ENCODE measurements at places on chromosomes 3 and 15.

- no peak for DNase-seq
Measured at GRCh38 chr15:101200181-101200580, 51.7 kb downstream of the CHSY1 start.

- no peak for DNase-seq
Measured at GRCh38 chr3:125957674-125958510, 11.1 kb upstream of the ROPN1B start.

DNA sequence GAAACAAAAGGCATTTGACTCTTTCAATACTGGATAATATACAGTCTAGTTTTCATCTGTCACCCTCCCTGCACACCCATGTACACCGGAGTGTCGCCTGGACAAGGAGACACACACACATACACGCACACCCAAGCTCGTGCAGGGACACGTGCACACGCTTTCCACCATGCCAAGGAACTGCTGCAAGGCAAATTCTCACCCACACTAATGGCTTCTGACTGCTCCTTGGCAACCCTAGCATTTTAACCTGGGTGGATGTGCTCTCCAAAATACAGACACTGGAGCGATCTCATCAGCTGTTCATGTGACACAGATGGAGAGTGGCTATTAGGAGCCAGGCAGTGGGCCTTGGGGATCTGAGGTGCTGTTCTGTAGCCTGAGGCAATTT, 61.6 kb downstream of the MEIS2 start:
- no peak for DNase-seq

DNA sequence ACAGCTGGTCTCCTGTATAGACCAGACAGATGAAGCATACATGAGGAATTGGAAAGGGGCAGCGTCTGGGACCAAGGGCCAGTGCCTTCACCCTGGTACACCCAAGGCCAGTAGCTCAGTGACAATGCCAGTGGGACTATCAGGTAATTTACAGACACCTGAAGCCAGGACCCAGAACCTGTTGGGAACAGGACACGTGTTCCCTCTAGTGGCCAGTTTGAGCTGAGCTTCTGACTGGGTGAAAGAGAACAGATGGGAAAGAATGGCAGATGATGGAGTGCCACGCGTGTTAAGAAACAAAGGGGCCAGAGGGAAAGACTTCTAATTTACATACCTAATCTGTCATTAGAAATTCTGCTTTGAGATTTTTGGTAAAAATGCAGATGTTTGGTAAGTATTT, 5.1 kb upstream of the SLC25A38 start:
- no peak for DNase-seq

- DNase-seq: no peak
Measured at GRCh38 chr3:99805160-99805559, 12.5 kb upstream of the CMSS1 start.

DNA sequence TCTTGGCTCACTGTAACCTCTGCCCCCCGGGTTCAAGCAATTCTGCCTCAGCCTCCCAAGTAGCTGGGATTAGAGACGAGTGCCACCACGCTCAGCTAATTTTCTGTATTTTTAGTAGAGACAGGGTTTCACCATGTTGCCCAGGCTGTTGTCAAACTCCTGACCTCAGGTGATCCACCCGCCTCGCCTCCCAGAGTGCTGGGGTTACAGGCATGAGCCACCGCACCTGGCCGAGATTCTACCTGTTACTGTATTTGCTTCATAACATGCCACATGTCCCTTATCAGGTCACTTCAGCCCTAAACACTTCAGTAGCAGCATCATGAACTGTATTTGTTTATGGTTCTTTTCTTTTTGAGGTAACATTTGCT, 7.5 kb upstream of the LCTL start:
- DNase-seq: no peak

GRCh38 chr3:69090021-69090420, 5.3 kb downstream of the ARL6IP5 start:
- DNase-seq: no peak

- DNase-seq: peak; percentile 65
Measured at GRCh38 chr15:52103217-52104207, 9.1 kb downstream of the BCL2L10 start.

- DNase-seq: no peak
Measured at GRCh38 chr15:100704281-100705055, 102.1 kb downstream of the ASB7 start.
